ENCODE measurements at places on chromosomes 7 and 10. TPM values are rescaled to one million over a fixed set of nuclear protein-coding genes. Genes with fewer than 3 reads are reported as not detected.
A peak's percentile ranks its signal among the peaks of the same experiment; 100 is the strongest.

DNA sequence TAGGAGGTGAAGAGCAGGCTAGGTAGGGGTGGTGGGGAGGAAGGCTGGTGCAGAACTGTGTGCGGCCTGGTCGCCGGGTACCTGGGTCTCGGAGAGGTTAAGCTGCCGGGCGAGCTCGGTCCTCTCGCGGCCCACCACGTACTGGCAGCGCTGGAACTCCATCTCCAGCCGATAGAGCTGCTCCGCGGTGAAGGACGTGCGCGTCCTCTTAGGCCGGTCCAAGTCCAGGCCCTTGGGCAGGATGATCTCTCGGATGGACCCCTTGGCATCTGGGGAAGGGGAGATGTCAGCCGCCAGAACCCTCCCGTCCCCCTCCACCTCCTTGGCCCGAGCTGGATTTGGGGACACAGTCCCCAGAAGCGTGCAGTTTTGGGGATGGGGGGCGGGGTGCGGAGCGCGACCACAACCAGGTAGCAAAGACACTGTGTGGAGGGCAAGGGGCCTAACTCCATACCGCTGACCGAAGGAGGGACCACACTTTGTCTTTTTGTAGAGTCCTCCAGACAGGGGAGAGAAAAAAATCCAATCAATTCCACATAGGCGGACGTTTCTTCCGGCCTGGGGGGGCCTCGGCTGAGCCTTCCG, 1.6 kb downstream of the VAX1 start:
- H3K4me3 ChIP-seq, result peak overlapping the region; percentile 28
- DNase-seq, result no peak
- H3K36me3 ChIP-seq, result no peaks in the 10 kb centered on the region
- H3K27me3 ChIP-seq, result peaks cover 97% of the 10 kb centered on the region
- no peak overlapping the region for H3K27ac ChIP-seq
- H3K4me1 ChIP-seq, result peaks cover 23% of the 10 kb centered on the region

Gene LIPA
- 194 TPM for total RNA-seq

- H3K4me1 ChIP-seq, result no peaks in the 10 kb centered on the region
- H3K4me3 ChIP-seq, result no peak overlapping the region
- no peaks in the 10 kb centered on the region for H3K36me3 ChIP-seq
- no peak for DNase-seq
Measured at GRCh38 chr7:28544453-28545117, 132.3 kb downstream of the CREB5 start.

GRCh38 chr10:72426986-72427385, 72.3 kb upstream of the DNAJB12 start:
- H3K4me3 ChIP-seq, result no peak overlapping the region
- H3K27ac ChIP-seq, result no peak overlapping the region
- no peak for DNase-seq
- no peaks in the 10 kb centered on the region for H3K4me1 ChIP-seq
- no peaks in the 10 kb centered on the region for H3K27me3 ChIP-seq
- peaks cover 17% of the 10 kb centered on the region for H3K36me3 ChIP-seq

Gene ALOX5
- 128 TPM for total RNA-seq

Gene LIPK
- total RNA-seq, result not detected

DNA sequence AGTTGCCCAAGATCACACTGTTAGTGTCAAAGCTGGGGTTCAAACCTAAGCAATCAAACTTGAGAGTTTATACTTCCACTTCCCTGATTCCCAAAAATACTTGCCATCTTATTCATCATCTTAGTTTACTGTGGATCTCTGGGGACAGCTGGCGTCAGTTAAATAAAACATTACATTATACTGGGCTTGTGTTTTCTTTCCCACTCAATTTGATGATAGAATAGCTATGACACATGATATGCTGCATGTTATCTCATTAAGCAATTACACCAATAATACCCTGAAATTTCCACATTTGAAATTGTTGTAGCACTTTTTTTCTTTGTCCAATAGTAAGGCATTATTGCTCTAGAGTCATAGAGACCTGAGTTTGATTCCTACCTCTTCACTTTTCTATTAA, 62.9 kb upstream of the MXI1 start:
- H3K4me1 ChIP-seq, result peaks cover 6% of the 10 kb centered on the region
- no peak for DNase-seq
- no peak overlapping the region for H3K27ac ChIP-seq
- H3K36me3 ChIP-seq, result no peaks in the 10 kb centered on the region
- H3K27me3 ChIP-seq, result no peaks in the 10 kb centered on the region

DNA sequence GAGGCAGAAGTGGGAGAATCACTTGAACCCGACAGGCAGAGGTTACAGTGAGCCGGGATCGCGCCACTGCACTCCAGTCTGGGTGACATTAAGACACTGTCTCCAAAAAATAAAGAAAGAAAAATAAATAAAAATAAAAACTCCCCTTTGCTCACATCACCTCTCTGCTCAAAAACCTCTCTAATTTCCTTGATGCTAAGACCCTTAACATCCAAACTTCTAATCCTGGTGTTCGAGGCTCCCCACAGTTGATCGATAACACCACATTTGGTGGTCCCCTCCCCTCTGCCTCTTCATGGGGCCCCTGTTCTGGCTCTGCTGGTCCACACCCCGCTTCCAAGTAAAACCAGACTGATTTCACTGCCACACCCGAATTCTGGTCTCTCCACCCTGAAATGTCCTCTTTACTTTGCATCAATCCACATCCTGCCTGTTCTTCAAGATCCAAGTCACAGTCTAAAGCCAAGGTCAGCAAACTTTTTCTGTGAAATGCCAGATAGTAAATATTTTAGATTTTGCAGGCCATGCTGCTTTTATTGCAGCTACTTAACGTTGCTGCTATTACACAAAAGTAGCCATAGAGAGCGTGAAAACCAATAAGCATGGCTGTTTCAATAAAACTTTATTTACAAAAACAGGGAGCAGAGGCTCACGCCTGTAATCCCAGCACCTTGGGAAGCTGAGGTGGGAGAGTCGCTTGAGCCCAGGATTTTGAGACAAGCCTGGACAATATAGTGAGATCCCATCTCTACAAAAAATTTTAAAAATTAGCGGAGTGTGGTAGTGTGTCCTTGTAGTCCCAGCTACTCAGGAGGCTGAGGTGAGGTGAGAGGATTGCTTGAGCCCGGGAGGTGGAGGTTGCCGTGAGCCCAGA, 11.8 kb downstream of the MOSPD3 start:
- H3K4me1 ChIP-seq, result peaks cover 9% of the 10 kb centered on the region
- H3K27ac ChIP-seq, result no peak overlapping the region
- H3K36me3 ChIP-seq, result no peaks in the 10 kb centered on the region
- no peak for DNase-seq
- H3K4me3 ChIP-seq, result no peak overlapping the region

- DNase-seq, result no peak
- H3K4me1 ChIP-seq, result no peaks in the 10 kb centered on the region
- no peak overlapping the region for H3K27ac ChIP-seq
- H3K27me3 ChIP-seq, result no peaks in the 10 kb centered on the region
Measured at GRCh38 chr10:83990126-83990525, 149.2 kb upstream of the GHITM start.

Gene OPALIN
- total RNA-seq, result not detected

DNA sequence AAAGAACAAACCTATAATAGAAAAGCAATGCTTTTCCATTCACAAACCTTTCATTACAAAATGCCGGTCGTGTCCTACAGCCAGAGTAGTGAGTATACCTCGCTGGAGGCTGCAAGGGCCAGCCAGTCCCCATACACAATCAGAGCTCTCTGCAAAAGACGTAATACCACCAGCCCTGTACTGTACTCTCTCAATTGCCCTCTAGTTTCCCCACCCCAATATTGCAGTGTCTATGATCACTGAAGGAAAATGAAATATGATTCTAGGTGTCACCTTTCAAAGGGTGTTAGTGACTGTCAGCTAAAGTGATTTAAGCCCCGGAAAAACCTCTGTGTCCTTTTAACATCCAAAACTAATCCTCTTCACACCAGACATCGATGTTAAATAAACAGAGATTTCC, 24.8 kb downstream of the PLXNA4 start:
- no peaks in the 10 kb centered on the region for H3K4me1 ChIP-seq
- H3K36me3 ChIP-seq, result no peaks in the 10 kb centered on the region
- H3K27ac ChIP-seq, result no peak overlapping the region
- H3K27me3 ChIP-seq, result no peaks in the 10 kb centered on the region

Data from upper lobe of right lung (tissue), 1 donor.